ENCODE measurements at places on chromosomes 5 and 9. TPM values are rescaled to one million over a fixed set of nuclear protein-coding genes. Genes with fewer than 3 reads are reported as not detected.

The CACFD1 gene
- total RNA-seq, result 30.0 TPM

DNA sequence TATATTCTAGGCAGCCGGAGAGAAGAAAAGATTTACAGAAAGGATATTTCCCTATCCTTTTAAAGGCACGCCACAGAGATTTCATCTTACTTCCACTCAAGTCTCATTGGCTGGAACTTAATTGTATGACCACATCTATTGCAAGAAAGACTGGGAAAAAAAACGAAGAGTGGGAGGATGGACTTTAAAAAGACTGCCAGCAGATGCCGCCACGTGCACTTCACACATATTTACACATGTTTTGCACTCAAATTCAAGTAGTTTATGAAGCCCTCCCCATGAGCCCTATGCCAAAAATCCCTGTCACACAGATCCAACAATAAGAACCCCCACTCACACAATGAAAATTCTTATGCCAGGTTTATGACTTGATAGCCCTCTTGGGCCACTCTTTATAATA, 138.5 kb upstream of the TYRP1 start:
- no peak for DNase-seq

- DNase-seq, result no peak
Measured at GRCh38 chr9:16575142-16575985, 295.1 kb downstream of the BNC2 start.

DNA sequence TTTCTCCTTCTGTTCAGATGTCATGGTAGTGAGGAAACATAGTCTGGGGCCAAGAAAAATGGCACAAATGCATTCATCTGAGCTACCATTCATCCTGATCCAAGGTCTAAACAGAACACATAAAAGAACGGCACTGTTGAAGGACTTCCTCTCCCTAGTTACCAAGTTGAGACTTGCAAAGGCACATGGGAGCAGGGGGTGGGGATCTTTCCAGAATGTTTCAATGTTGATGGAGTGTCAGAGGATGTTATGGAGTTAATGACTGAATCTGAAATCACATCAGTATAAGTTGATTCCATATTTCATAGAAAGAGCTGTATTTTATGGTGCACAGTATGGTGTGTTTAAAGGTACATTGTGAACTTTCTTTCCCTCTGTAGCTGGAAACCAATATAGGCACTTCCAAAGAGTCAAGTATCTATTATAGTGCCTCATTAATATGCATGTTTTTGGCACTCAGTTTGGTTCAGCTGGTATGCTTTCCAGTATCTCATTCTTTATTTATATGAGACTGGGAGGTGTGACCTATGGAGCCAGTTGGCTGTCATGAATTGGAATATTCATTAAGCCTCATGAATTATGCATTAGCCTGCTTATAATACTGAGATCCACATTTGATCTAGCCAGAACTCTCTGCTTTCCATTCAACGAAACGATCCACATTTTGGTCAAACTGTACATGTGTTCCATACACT, 603.0 kb downstream of the NR2F1-AS1 start:
- no peak for DNase-seq

DNA sequence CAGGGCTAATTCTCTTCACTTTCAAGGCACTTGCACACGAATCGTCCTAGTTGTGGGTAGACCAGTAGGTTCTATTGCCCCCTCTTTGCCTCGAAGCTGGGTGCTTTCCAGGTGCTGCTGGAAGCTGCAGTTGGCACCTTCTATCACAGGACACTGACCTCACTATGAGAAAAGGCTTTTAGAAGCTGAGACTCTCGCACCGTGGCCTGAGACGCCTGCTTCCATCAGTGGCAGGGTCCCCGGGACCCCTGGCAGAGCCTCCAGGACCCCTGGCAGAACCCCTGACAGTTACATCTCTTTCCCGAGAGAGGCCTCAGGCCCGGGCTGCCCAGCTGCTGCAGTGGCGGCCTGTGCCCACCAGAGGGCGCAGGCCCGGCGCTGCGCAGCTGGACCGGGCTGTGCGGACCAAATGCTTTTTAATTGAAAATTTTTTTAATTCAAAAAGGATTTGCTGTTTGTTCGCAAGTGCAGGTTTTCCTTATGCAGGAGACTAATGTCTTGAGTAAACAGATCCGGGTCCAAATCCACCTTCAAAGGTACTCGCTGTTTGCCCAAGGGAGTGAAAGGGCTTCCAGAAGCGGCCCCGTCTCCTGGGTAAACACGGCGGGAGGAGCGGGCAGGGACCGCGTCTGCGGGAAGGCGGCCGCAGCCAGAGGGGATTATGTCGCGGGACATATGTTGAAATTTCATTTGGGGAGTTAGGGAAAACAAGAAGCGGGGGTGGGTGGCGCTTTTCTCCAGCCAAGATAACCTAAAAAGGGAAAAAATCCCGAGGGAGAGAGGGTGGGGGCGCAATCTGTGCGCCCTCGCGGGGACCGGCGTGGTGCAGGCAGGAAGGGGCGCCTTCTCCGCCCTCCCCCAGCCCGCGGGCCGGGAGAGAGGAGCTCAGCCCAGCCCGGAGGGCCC, 114.5 kb upstream of the LMX1B start:
- no peak for DNase-seq

The TLX3 gene
- not detected for total RNA-seq

The KIF3A gene
- 1.5 TPM for total RNA-seq

The APBA1 gene
- total RNA-seq, result 19.7 TPM

The PLPP7 gene
- total RNA-seq, result 0.30 TPM

GRCh38 chr9:136769710-136770191, 5.4 kb upstream of the LCN15 start:
- DNase-seq, result no peak

DNA sequence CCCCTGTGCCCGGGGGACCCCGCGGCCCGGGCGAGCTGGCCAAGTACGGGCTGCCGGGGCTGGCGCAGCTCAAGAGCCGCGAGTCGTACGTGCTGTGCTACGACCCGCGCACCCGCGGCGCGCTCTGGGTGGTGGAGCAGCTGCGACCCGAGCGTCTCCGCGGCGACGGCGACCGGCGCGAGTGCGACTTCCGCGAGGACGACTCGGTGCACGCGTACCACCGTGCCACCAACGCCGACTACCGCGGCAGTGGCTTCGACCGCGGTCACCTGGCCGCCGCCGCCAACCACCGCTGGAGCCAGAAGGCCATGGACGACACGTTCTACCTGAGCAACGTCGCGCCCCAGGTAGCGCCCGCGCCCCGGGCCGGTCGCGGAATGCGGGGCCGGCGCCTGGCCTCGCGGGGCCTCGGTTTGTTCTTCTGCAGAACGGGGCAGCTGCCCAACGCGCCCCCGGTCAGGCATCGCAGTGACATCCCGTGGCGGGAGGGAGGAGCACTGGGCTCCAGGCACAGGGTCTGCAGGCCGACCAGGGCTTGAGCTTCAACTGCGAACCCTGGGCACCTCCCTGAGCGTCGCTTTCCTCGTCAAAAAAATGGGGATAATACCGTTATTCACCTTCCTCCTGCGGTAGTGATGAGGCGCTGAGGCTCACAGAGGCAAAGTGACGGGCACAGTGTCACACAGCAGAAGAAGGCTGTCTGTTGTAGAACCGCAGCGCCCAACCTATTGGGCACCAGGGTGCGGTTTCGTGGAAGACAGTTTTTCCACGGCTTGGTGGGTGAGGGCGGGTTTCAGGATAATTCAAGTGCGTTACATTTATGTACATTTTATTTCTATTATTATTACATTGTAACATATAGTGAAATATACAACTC, 777 bp downstream of the ENDOG start:
- peak; percentile 59 for DNase-seq

DNA sequence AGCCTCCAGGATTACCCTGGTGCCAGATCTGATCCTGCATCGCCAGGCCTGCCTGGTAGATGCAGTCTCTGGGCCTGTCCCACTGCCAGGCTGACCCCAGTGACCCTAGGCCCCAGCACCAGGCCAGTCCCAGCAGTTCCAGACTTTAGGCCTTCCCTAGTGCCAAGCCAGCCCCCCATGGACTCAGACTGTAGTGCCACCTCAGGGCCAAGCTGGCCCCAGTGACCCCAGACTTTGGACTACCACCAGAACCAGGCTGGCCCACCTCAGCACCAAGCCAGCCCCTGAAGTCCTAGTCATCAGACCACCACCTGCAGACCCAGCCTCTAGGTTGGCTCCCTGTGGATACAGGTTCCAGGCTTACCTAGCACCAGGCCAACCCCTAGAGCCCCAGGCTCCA, 142.5 kb downstream of the PJA2 start:
- no peak for DNase-seq

The ATP10B gene
- total RNA-seq, result 0.10 TPM

The MOCS2 gene
- total RNA-seq, result 42.5 TPM

GRCh38 chr9:137156567-137157375, 13.1 kb downstream of the LRRC26 start:
- DNase-seq, result no peak

The PSD2 gene
- 0.08 TPM for total RNA-seq

- DNase-seq, result no peak
Measured at GRCh38 chr5:126274076-126274762, 149.0 kb upstream of the GRAMD2B start.
